ENCODE measurements at places on chromosomes 16 and 17. TPM values are rescaled to one million over a fixed set of nuclear protein-coding genes. Genes with fewer than 3 reads are reported as not detected.
A peak's percentile ranks its signal among the peaks of the same experiment; 100 is the strongest.

The TMEM235 gene
- total RNA-seq, result not detected

DNA sequence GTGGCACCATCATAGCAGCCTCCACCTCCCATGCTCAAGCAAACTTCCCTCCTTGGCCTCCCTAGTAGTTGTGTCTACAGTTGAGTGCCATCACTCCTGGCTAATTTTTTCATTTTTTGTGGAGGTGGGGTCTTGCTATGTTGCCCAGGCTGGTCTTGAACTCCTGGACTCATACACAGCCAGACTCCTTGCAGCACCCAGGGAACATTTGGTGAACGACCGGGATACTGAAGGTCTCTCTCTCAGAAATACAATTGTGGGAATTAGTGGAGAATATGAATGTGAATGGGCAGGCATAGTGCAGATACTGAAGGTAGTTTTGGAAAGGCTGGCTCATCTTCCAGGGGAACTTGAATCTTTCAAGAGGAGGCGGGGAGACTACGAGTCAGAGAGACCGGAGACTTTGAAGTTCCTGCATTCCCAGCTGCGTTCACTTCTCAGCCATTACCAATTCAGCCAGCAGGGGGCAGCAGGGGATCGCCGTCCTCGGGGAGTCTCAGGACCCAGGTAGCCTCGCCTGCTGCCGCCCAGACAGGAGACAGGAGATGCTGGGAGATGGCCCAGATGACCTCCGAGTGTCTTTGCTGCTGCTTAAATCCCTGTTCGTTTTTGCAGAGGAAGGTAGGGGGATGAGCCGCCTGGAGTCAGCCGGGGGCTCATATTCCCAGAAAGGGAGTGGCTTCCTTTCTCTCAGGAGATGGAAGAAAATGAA is 68.6 kb downstream of the HAPSTR1 start:
- peak; percentile 47 for DNase-seq

DNA sequence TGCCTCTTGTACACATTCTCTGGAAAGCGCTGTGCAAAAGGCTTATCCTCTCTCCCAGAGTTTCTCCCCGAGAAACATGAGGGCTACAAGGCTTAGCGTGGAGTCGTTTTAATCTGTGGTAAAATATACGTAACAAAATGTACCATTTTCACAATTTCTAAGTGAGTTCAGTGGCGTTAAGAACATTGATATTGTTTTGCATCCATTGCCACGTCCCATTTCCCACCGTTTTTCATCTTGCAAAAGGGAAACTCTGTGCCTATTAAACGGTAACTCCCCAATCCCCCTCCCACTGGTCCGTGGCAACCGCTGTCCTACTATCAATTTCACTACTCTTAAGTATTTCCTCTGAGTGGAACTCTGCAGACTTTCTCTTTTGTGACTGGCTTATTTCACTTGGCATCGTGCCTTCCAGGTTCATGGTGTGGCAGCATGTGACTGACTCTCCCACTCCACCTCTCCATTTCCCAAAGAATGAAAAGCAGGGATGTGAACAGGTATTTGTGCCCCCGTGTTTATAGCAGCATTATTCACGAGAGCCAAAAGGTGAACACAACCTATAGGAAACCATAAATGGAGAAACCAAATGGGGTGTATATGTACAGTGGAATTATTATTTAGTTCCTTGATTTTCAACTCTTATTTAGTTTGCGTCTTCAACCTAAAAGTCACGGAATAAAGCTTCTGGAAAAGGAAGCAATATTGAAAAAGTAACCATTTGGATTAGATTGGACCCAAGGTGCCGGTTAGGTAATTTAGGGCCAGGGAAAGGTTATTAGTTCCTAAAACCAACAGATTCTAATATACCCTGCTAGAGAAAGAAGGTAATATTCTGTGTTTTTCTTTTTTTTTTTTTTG is 1.1 kb upstream of the USP32 start:
- peak; percentile 71 for DNase-seq

- no peak for DNase-seq
Measured at GRCh38 chr16:84367750-84368307, 509 bp upstream of the ATP2C2 start.

The KRT23 gene
- total RNA-seq, result not detected

DNA sequence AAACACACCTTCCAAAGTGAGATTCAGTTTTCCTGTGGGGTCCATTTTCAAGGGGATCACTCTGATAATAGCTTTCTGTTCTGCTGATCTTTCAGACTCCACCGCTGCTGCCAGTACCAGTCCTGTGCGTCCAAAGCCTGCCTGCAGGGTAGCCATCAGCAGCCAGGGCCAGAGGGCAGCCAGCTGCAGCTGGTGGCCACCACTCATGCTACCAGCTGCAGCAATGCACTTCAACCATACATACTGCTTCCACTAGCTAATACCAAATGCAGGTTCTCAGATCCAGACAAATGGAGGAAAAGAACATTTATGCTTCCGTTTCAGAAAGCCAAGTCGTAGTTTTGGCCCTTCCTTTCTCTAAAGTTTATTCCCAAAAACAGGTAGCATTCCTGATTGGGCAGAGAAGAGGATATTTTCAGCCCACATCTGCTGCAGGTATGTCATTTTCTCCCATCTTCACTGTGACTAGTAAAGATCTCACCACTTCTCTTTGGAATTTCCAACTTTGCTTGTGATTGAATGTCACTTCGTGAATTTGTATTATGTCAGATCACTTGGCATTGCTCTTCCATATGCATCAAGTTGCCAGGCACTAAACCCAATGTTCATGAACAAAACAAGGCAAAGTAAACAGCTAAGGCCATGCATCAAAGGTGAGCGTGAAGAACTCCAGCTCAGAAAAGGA is 1.8 kb downstream of the RNF43 start:
- DNase-seq, result peak; percentile 32

GRCh38 chr16:27189335-27189972 is 13.9 kb upstream of the KDM8 start:
- no peak for DNase-seq

GRCh38 chr16:73179705-73180331 is 131.9 kb upstream of the ZFHX3 start:
- no peak for DNase-seq

DNA sequence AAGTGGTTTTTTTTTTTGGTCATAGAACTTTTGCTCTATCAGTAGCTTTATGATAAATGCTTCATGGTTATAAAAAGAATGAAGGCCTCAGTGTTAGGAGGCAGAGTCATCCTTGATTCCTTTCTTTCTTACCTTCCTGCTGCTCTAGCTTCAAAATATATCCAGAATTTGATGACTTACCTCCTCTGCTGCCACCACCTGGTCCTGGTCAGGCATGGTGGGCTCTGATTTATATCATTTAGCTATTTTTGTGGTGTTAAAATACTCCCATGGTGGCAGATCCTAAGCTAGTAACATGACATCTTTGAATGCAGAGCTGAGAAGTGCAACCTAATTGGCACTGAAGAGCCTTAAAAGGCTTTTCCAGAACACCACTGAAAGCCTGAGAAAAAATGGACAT is 508.8 kb upstream of the CDH8 start:
- DNase-seq, result no peak

- DNase-seq, result no peak
Measured at GRCh38 chr16:72788269-72788809, 259.6 kb downstream of the ZFHX3 start.

- DNase-seq, result no peak
Measured at GRCh38 chr17:57762452-57763395, 17.6 kb upstream of the CCDC182 start.

GRCh38 chr17:44940768-44941167 is 6.8 kb downstream of the KIF18B start:
- DNase-seq, result no peak

- peak; percentile 54 for DNase-seq
Measured at GRCh38 chr17:72667096-72668063, 425.1 kb downstream of the SLC39A11 start.

- DNase-seq, result peak; percentile 6
Measured at GRCh38 chr17:67095803-67096202, 51.4 kb downstream of the CACNG1 start.

DNA sequence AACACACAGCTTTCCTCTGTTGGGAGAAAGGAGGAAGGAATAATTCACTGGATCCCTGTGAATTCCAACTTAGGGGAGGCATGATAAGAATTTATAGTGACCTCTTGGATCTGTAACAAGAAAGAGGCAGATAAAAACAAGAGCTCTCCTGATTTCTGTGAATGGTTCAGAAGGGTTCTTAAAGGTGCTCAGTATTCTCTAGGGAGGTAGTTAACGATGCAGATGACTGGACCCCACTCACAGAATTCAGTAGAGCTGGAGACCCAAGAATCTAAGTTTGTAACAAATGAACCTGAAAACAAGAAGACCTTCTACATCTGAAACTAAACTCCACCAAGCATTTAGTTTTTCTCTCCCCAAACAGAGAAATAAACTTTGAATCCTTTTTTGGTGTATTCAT is 8.6 kb downstream of the ZNRF1 start:
- no peak for DNase-seq

The SCNN1B gene
- total RNA-seq, result not detected

DNA sequence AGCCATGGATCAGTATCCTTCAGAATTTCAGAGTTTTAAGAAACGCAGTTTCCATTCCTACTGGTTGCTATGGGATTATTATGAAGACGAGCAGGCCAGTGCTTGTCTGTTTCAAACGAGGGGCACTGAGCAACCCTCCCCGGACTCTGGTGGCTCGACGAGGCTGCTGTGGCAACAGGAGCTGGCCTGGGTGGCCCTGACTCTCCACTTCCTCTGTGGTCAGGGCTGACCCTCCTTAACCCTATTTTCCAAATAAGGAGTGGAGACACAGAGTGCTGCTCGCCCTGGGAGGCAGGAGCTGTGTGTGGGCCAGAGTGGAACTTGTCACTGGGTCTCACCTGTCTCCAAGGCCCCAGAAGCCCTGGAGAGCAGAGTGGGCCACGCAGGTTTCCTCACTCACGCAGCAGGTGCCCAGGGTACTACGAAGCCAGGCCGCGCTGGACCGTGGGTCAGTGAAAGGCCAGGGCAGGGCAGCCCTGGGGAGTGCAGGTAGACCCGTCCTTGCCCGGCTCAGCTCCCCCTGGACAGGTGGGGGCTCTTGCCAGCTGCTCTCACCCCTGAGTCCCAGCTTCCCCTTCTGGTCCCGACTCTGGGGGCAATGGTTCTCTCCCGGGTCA is 3.3 kb downstream of the GALNS start:
- no peak for DNase-seq

- no peak for DNase-seq
Measured at GRCh38 chr17:67461228-67461780, 84.2 kb downstream of the PITPNC1 start.

The TBX4 gene
- total RNA-seq, result not detected

GRCh38 chr17:8012045-8012580 is 9.7 kb downstream of the GUCY2D start:
- DNase-seq, result no peak

DNA sequence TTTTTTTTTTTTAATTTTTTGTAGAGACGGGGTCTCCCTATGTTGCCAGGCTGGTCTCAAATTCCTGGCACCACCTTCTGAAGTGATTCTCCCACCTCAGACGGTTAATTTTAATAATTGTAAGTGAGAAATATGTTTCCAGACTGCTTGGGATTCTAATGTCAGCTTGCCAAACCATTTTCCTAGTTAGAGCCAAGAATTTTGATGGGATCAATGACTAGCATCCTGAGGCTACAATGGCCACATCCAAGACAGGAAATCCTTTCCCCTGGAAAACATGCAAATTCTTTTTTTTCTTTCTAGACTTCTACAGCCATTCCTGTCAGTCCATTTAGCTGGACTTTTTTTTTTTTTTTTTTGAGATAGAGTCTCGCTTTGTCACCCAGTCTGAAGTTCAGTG is 32.6 kb downstream of the IGF2BP1 start:
- DNase-seq, result no peak

GRCh38 chr17:27236717-27237315 is 57.1 kb upstream of the WSB1 start:
- DNase-seq, result peak; percentile 56

DNA sequence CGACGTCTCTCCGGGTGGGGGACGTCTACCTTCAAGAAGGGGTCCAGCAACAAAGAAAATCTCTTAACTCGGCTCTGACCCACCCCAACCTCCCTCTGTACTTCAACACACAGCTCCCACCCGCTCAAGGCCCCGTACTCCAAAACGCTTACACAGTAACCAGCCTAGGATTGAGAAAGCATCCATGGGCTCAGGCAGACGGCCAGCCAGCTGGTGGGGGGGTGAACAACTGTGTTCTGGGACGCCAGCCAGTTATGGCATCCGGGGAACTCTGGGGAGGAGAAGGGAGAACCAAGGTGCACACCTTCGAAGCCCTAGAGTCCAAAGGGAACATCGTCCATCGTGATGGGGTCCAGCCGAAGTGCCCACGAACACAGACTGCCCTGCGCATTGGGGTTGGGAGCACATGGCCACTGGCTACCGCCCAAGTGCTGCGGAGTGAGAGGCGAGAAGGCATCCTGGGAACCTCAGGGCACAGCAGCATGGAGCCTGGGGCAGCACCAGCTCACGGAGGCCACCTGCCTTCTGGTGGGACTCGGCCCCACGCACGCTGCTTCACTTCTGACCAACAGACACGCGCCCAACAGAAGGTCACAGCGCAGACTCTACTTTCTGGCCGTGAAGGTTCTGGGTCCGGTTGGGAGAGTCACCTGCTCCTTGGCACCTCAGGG is 14.3 kb downstream of the SLC16A3 start:
- DNase-seq, result peak; percentile 71

GRCh38 chr17:49365667-49366066 is 3.6 kb upstream of the ZNF652 start:
- DNase-seq, result peak; percentile 17

The HOXB9 gene
- total RNA-seq, result 10.6 TPM

DNA sequence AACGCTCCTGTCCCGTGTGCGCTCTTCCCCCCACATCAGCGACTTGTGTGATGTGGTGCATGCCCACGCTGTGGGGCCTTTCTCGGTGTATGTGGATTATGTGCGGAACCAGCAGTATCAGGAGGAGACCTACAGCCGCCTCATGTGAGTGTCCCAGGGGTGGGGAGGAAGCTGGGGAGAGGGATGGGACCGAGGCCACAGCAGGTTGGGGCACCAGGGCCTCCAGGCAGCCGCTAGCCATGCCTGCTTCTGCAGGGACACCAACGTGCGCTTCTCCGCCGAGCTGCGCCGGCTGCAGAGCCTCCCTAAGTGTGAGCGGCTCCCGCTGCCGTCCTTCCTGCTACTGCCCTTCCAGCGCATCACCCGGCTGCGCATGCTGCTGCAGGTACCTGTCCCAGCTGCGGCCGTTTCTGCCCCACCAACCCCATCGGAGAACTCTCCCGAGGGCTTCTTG is 5.8 kb downstream of the ARHGEF15 start:
- no peak for DNase-seq

- peak; percentile 40 for DNase-seq
Measured at GRCh38 chr16:56320811-56321558, 104.4 kb downstream of the AMFR start.
